ENCODE measurements at places on chromosomes 11 and 22.

- no peak for DNase-seq
These were observed 86.2 kb downstream of the BTBD10 start for GRCh38 chr11:13376838-13377237.

GRCh38 chr11:134120143-134120850 lies 51.4 kb downstream of the JAM3 start:
- DNase-seq: no peak

GRCh38 chr11:79312617-79313529 lies 128.0 kb downstream of the TENM4 start:
- no peak for DNase-seq

- no peak for DNase-seq
These were observed 38.3 kb upstream of the MYH9 start for GRCh38 chr22:36425977-36426523.

- DNase-seq: no peak
These were observed 2.9 kb upstream of the SERPINH1 start for GRCh38 chr11:75558939-75559843.

- no peak for DNase-seq
These were observed 44.4 kb upstream of the CLMP start for GRCh38 chr11:123239191-123240150.

DNA sequence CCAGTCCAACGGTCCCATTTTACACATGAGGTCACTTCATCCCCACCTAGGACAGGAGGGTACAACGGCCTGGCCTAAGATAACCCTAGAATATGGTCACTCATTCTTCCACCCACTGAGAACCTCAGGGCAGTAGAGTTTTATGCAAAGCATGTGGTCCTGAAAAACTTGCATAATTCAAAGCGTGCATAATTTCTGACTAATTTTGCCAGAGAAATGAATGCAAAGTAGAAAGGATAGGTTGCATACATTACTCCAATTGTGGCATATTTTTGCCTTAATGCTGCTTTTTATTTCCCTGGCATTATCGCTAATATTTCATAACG lies 32.5 kb upstream of the SLC35C1 start:
- no peak for DNase-seq

DNA sequence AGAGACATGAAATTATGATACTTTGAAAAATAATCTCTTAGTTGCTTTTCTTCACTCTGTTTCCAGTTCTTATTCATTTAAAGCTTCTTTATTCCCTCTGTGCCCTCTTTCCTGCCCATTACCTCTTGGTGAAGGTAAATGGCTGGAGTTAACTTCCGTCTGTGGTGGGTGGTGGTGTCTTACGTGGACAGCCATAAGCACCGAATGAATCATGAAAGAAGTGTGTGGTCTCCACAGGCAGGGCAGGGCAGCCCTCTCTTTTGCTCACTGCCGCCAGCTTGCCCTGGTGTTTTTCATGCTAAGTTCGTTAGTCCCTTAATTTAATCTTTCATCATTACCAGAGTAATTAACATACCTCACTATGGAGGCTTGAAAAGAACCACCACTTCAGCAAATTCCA lies 98.7 kb upstream of the SORL1-AS1 start:
- no peak for DNase-seq

GRCh38 chr11:123386796-123387510 lies 43.1 kb upstream of the GRAMD1B start:
- no peak for DNase-seq

GRCh38 chr11:63274776-63275175 lies 31.4 kb upstream of the SLC22A25 start:
- DNase-seq: no peak

GRCh38 chr11:33507356-33507755 lies 193.3 kb downstream of the C11orf91 start:
- no peak for DNase-seq

DNA sequence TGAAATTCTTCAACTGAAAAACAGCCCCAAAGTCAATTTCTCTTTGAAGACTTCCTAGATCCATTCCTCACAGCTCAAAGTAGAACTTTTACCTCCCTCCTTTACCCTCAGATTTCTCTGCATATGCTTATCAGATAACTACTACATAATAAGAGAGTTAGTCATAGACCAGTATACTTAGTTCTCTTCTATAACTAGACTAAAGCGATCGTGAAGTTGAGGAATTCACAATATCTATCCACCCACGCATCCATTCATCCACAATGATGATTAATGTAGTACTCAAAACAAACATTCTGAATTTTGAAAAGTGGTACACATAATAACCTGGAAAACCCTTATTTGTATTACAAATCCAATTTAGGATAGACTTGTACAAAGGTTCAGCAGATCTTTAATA lies 800.9 kb upstream of the TENM4 start:
- DNase-seq: no peak

- DNase-seq: no peak
These were observed 406.5 kb upstream of the B3GAT1 start for GRCh38 chr11:134818516-134818915.

DNA sequence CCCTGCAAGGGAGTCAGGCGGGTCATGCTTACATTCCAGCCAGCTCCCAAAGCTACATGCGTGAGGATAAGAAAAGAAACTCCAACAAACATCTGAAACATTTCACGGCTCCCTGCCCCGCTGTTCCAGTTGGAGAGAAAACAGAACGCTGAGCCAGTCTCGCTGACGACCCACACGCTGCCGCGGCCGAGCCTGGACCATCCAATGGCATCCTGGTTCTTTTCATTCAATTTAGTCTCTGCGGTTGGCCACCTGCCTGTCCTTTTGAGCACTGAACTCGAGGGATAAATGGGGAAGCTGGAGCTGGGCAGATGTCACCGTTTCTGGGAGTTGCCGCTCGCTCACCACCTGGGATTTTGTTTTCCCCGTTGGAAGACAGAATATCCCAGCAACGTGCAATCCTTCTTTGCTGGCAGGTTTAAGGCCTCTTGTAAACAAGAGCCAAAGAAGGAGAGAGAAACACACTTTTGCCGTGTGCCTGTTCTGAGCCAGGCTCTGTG lies 45.3 kb upstream of the SHISAL1 start:
- DNase-seq: no peak

DNA sequence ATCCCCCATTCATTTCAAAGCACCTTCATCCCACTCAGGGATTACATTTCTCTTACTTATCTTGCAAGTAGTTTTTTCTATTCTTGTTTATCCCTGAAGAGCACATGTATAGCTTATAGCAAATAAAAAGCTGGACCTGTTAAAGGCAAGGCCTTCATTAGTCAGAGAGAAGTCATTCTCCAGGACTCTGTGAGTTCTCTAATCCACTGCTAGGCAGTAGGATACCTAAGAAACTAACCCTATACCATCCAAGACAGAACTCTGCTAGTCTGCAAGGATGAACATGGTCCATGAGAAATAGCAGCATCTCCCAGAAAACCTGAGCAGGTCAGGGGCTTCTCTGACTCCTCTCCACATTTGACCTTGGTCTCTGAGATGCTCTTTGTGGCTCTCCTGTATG lies 104.5 kb downstream of the KIRREL3 start:
- DNase-seq: no peak

DNA sequence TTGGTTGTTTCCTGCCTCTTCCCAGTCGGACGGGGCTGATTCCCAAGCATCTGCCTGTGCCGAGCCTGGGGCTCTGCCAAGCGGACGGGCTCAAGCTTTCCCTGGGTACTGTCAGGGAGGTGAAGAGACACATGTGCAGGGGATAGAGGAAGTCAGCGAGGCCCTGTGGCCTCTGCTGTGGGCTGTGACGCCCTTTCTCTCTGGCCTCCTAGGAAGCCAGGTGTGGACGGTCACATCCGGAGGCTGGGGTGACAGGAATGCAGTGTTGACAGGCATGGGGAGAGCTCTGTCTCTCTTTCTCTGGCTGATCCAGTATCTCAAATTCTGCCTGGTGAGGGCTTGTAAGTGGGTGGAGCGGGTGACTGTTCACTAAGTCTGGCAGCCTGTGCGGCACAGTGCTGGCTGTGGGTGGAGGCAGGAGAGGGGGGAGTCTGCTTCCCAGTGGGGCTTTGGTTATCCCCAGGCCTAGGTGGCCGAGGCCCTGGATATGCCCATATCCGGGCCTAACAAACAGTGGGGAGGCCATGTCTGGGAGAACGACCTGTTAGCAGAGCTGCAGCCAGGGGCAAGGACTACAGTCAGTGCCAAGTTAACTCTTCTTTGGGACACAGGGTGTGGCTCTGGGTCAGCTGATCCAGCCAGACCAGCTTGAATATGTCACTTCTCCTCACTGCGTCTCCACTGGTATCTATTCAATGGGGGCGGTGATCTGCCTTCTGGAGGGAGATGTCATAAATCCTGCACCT lies 1.9 kb downstream of the KCTD17 start:
- no peak for DNase-seq

- no peak for DNase-seq
These were observed 544.4 kb downstream of the MIAT start for GRCh38 chr22:27201741-27202140.

DNA sequence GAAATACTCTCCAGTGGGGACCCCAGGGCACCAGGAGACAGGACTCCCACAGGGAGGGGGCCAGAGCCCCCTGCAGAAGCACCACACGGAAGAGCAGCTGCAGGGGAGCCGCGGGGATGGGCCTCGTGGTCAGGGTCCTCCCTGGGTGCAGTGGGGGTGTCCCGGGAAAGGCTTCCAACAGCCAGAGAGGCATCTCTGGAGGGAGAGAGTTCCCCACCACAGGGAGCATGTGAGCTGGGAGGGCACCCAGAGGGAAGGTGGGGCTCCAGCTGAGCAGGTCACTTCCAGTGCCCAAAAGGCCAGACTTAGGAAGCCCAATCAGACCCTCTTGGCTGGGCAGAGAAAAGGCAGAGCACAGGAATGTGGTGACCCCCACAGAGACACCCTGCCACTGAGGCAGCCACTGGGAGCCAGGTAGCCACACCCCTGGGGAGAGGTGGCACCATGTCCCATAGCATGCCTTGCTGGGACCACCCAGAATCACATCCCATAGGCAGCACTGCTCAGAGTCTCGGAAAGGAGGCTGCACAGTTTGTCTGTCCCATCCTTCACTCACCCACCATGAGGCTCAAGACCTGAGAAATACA lies 49.9 kb upstream of the LMO1 start:
- no peak for DNase-seq

- no peak for DNase-seq
These were observed 179.8 kb downstream of the NAV2 start for GRCh38 chr11:19892387-19892786.

- no peak for DNase-seq
These were observed 92.2 kb downstream of the PHF21B start for GRCh38 chr22:44917372-44918165.

Measured in activated gamma-delta T cell treated with Interleukin-2 at 50 U/mL for 16 hours (primary cell).